ENCODE measurements at places on chromosomes 2 and 18.

DNA sequence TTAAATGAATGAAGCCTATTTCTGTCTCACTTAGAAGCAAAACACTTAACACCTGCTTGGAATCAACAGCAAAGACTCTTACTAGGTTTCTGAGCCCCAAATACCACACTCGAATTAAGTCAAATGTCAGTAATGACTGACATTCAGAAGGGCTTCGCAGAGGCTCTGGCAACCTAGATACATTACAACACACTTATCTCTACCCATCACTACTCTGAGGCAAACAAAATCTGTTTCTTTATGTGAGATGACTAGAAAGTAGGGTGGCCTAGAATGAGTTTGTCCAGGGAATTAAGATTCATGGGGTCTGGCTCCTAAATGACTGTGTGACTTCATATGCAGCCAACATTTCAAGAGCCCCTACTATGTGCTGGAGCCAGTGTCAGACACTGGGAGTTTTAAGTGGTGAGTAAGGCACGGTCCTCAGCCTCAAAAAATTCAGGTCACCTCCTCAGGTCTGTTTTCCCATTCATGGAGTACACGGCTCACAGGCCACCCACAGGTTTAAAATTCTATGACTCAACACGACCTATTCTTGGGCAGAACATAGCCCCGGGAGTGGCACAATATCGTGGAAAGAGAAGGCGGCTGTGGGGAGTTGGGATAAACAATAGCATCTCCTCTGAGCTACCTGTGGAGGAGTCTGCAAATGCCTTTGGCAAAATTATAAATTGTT is 150.3 kb upstream of the ZFP36L2 start:
- no peak for DNase-seq

GRCh38 chr2:237066396-237066795 is 19.3 kb upstream of the COPS8 start:
- no peak for DNase-seq

GRCh38 chr2:149538138-149538833 is 49.3 kb downstream of the MMADHC start:
- no peak for DNase-seq

- DNase-seq = peak; percentile 53
Measured at GRCh38 chr2:28009732-28010131, 119.2 kb downstream of the BABAM2 start.

GRCh38 chr2:76870011-76870410 is 652.2 kb downstream of the LRRTM4 start:
- peak; percentile 48 for DNase-seq

GRCh38 chr2:16209799-16210198 is 269.4 kb downstream of the MYCN start:
- DNase-seq = peak; percentile 58

DNA sequence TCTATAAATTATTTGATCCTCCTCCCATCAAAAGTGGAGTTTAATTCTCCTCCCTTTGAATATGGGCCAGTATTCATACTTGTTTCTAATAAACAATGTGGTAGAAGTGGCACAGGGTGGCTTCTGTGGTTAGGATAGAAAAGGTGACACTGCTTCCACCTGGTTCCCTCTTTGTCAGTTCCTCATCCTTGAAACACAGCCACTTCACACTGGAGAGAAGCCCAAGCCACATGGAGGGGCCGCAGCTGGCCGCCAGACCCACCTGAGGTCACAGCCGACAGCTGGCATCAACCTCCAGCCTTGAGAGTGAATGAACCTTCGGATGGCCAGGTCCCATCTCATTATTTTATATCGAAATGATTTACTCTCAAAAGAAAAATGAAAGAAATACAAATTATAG is 27.5 kb upstream of the SLC66A3 start:
- DNase-seq = no peak

DNA sequence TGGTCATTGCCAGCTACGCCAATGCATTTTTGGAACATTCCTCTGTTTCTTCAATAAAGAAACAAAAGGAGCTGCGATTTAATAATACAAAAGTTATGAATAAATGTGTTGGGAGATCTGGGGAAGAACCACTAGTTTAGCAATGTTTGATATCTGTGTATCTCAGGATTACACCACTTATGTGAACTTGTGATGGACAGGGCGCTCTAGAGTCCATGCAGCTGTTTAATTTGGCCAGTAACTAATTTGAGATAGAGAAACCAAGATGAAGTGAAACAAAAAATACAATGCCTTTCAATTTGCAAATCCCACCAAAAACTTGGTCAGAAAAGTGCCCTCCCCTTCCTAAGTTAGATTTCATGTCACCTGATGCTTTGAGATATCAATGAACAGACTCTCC is 6.8 kb upstream of the DCDC2C start:
- DNase-seq = no peak

DNA sequence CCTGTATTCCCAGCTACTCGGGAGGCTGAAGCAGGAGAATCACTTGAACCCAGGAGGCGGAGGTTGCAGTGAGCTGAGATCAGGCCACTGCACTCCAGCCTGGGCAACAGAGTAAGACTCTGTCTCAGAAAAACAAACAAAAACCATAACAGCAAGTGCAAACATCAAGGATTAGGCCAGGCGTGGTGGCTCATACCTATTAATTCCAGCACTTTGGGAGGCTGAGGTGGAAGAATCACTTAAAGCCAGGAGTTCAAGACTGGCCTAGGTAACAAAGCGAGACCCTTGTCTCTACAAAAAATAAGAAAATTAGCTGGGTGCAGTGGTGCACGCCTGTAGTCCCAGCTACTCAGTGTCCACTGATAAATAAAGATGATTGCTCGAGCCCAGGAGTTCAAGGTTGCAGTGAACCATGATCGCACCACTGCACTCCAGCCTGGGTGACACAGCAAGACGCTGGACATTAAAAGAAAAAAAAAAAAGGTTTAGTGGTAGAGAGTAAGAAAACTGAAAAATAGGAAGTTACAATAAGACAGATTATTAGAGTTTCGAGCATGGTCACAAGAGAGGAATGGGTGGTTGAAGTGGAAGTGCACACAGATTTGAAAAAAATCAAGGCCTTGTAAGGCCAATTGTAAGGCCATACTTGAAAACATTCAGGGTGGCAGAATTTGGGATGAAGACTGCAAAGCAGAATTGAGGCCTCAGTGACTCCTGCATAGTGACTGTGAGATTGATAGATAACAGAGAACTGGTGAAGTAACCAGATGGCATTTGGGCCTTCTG is 6.4 kb upstream of the KCMF1 start:
- no peak for DNase-seq

DNA sequence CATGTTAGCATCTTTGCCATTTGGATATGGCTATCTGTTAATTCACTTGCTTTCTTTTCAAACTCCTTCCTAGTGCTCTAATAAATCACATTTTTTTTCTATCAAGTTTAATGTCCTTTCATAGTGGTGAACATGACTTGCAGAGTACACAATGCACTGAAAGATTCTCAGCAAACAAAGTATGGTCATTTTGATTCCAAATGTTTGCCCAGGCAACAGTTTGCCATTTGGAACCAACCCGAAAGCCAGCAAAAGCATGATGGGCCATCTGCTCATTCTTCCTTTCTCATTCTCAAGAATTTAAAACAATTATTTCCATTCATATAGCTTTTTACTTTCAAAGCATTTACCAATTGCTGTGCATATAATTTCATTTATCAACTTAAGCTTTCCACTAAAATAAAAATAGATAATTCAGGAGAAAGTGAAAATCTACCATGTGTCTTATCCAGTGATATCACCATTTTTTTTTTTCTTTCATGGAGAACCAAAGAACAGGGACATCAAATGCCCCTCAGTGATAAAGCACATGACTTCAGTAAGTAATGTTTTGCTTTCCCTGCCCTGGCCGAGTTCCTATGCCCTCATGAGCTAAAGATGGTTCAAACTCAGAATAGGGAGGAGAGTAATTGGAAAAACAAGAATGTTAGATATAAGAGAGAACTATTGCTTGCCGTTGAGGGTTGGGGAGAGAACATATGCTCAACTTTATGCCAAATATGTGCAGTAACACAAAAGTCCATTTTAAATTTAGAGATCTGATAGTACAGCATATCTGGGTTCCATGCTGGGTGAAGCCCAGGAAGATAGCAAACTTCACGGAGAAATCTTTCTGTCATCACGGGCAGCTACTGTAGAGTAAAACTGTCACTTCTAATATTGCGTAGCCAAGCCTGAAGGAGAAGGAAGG is 62.1 kb downstream of the HNMT start:
- DNase-seq = no peak

DNA sequence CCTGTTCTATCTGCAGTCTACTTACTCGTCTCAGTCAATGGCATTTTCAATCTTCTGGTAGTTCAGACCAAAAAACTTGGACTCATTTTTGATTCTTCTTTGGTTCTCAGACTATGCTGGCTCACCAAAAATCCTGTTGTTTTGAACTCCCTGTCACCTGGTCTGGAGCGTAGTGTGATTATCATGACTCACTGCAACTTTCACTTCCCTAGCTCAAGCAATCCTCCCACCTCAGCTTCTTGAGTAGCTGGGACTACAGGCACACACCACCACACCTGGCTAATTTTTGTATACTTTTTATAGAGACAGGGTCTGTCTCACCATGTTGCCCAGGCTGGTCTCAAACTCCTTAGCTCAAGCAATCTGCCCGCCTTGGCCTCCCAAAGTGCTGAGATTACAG is 163.3 kb upstream of the CDH7 start:
- DNase-seq = no peak

- no peak for DNase-seq
Measured at GRCh38 chr2:150255528-150255927, 231.9 kb downstream of the RND3 start.

DNA sequence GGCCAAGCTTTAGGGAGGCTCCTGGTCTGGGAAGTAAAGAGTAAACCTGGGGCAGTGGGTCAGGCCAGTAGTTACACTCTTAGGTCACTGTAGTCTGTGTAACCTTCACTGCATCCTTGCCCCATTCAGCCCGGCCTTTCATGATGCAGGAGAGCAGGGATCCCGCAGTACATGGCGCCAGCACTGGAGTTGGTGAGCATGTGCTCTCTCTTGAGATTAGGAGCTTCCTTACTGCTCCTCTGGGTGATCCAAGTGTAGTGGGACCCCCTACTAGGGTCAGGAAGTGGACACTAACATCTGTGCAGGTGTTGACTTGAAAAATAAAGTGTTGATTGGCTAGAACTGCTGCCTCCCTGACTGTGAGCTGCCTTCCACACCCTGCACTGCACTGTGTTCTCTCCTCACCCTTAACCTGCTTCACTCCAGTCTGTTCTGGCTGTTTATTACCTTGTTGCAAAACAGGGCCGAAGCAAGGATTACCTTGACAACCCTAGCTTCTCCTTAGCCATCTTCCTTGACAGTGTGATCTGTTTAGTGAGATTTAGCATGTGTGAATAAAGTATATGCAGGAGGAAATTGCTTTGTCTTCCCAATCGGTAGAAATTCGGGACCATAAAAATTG is 5.2 kb downstream of the RETREG2 start:
- no peak for DNase-seq

- DNase-seq = no peak
Measured at GRCh38 chr2:190999058-190999457, 14.9 kb downstream of the STAT1 start.

GRCh38 chr2:135212757-135213156 is 160.7 kb downstream of the RAB3GAP1 start:
- no peak for DNase-seq

GRCh38 chr2:181241797-181242196 is 215.4 kb upstream of the ITGA4 start:
- DNase-seq = no peak

GRCh38 chr2:235607546-235608199 is 113.8 kb downstream of the AGAP1 start:
- no peak for DNase-seq

Measured in SJCRH30 (cell line).